ENCODE measurements at places on chromosomes 2 and 18.

- DNase-seq: no peak
Observed at GRCh38 chr2:12167525-12168317, 421.3 kb downstream of the LPIN1 start.

GRCh38 chr2:40093021-40093675 is 314.1 kb upstream of the THUMPD2 start:
- DNase-seq: no peak

DNA sequence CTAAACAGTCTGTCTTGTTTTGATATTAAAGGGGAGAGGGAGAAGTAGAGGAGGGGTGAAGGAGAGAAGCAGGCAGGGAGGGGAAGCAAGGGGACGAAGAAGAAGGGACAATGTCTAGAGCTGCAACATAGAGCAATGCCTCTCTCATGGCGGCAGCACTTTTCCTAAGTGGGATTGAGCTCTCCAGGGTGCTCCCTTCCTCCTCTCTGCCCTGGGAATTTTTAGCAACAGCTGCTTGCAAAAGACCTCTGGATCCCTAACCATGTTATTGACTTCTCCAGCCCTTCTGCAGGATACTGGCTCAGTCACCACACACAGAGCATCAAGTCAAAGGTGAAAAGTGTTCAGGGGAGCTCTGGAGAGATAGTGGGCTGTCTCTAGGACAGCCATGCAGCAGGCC is 734.9 kb downstream of the EPHA4 start:
- DNase-seq: no peak

DNA sequence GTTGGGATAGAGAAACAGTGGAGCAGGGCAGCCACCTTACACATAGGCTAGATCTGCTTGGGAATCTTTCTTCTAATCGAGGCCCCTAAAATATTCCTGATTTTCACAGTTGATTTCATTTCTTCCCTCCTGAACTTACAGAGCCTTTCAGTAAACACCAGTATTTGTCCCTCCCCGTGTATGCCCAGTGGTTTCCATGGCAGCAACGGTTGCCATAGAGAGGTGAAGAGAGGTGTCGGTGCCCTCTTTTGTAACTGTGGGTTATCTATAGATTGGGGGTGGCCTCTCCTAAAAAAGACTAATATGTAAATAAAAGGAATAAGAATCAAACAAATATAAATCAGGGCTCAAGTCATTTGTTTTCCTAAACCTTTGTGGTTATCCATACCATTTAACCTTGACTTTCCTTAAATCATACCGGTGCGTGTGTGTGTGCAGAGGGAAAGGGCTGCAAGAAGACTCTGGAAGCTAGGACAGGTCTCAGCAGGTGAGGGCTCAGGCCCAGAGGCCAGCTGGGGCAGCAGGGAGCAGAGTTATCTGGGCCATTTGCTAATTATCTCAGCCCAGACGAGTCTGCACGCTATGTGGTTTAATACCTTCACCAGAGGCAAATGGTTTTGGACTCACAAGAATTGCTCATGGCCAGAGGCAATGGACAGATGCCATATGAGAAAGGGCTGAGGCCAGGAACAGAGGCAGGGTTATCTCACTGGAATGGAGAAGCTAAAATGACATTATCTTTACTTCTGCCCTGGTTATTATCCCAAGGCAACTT is 35.5 kb downstream of the LIPG start:
- DNase-seq: no peak

All from CD4-positive, alpha-beta T cell treated with Interleukin-12 subunit alpha and Interleukin-12 subunit beta, for 1 hour (primary cell).